ENCODE measurements at places on chromosomes 2 and 18. TPM values are rescaled to one million over a fixed set of nuclear protein-coding genes. Genes with fewer than 3 reads are reported as not detected.

The PLGLB1 gene
- 1.5 TPM for total RNA-seq

The CD226 gene
- 0.99 TPM for total RNA-seq

The ADNP2 gene
- total RNA-seq = 23.9 TPM

The SLC4A5 gene
- total RNA-seq = 0.45 TPM

The PKDCC gene
- total RNA-seq = 57.8 TPM

The ANO7 gene
- total RNA-seq = 1.1 TPM

The POTEJ gene
- not detected for total RNA-seq

The ERFE gene
- total RNA-seq = 3.4 TPM

The HOXD11 gene
- not detected for total RNA-seq

The YIPF4 gene
- 27.1 TPM for total RNA-seq

The RELCH gene
- 52.0 TPM for total RNA-seq

The CEP192 gene
- total RNA-seq = 38.3 TPM

The FARSB gene
- 6.5 TPM for total RNA-seq

The SERPINB2 gene
- 67.6 TPM for total RNA-seq

The TXNDC2 gene
- total RNA-seq = 0.16 TPM

The CXCR2 gene
- total RNA-seq = not detected

The ATP5F1A gene
- total RNA-seq = 609 TPM

The SP5 gene
- not detected for total RNA-seq

The PLA2R1 gene
- total RNA-seq = 27.0 TPM

The ASPRV1 gene
- total RNA-seq = not detected

The SLC20A1 gene
- total RNA-seq = 127 TPM

The FAHD2A gene
- total RNA-seq = 2.7 TPM

The DSG1 gene
- total RNA-seq = not detected

The NT5C1B gene
- not detected for total RNA-seq

The ERICH2 gene
- not detected for total RNA-seq

The TRIM43 gene
- not detected for total RNA-seq

The FAM228B gene
- 7.0 TPM for total RNA-seq

The ATP5MC3 gene
- 61.2 TPM for total RNA-seq

The SLC23A3 gene
- 1.6 TPM for total RNA-seq

The ASXL3 gene
- not detected for total RNA-seq

The KCNJ3 gene
- total RNA-seq = not detected

The CABYR gene
- total RNA-seq = 7.3 TPM

The MYO1B gene
- 75.3 TPM for total RNA-seq

The UGT1A10 gene
- total RNA-seq = 0.41 TPM

The DSC2 gene
- total RNA-seq = 0.82 TPM

The SLC38A11 gene
- not detected for total RNA-seq

The RAB6C gene
- total RNA-seq = not detected

The IL36G gene
- not detected for total RNA-seq

The ADGRF3 gene
- 0.09 TPM for total RNA-seq

All from fibroblast of the aortic adventitia (primary cell).